ENCODE measurements at places on chromosomes 12 and 14. TPM values are rescaled to one million over a fixed set of nuclear protein-coding genes. Genes with fewer than 3 reads are reported as not detected.

Gene CLSTN3
- 44.7 TPM for total RNA-seq

Gene BATF
- 171 TPM for total RNA-seq

Gene TTC6
- not detected for total RNA-seq

Gene TEAD4
- total RNA-seq = 3.8 TPM

Gene SLCO1B1
- not detected for total RNA-seq

Gene GSG1
- not detected for total RNA-seq

Gene ADAMTS20
- total RNA-seq = not detected

Gene HCAR1
- total RNA-seq = 0.27 TPM

Gene CCDC177
- not detected for total RNA-seq

Gene TAS2R50
- total RNA-seq = not detected

Gene EFS
- total RNA-seq = not detected

Gene TMEM63C
- 1.7 TPM for total RNA-seq

Gene EIF2S3B
- total RNA-seq = 2.3 TPM

Gene PAH
- not detected for total RNA-seq

Gene TPH2
- total RNA-seq = not detected

Gene PTCSC3
- not detected for total RNA-seq

Gene CCDC197
- total RNA-seq = 0.44 TPM

Gene GPR162
- 0.31 TPM for total RNA-seq

Gene RPGRIP1
- not detected for total RNA-seq

Gene LTA4H
- total RNA-seq = 106 TPM

Gene KCNJ8
- not detected for total RNA-seq

Gene DCD
- total RNA-seq = not detected

Gene ASCL1
- total RNA-seq = not detected

Gene PIWIL1
- not detected for total RNA-seq

Gene HOXC13
- not detected for total RNA-seq

Gene TSPAN8
- total RNA-seq = not detected

Gene ETFBKMT
- total RNA-seq = 1.1 TPM

Gene RAD9B
- 1.1 TPM for total RNA-seq

Gene INHBC
- total RNA-seq = not detected

Gene SIX6
- total RNA-seq = not detected

Gene SLC38A4
- total RNA-seq = not detected

Gene KRT72
- total RNA-seq = not detected

Gene P2RX7
- total RNA-seq = 12.2 TPM

Gene INHBE
- 0.69 TPM for total RNA-seq

Gene IFI27
- total RNA-seq = 2.3 TPM

Gene STAC3
- 1.9 TPM for total RNA-seq

Gene GPR68
- 6.5 TPM for total RNA-seq

Gene TPCN1
- total RNA-seq = 51.6 TPM

Gene KRT78
- not detected for total RNA-seq

Gene MAP3K9
- total RNA-seq = 6.3 TPM

All from activated CD4-positive, alpha-beta memory T cell treated with anti-CD3 and anti-CD28 coated beads for 36 hours (primary cell).